ENCODE measurements at places on chromosomes 16 and 17. TPM values are rescaled to one million over a fixed set of nuclear protein-coding genes. Genes with fewer than 3 reads are reported as not detected.

CLEC10A gene
- total RNA-seq: not detected

SMIM5 gene
- 3.8 TPM for total RNA-seq

HYDIN gene
- 8.4 TPM for total RNA-seq

LITAFD gene
- not detected for total RNA-seq

SPIRE2 gene
- total RNA-seq: 13.0 TPM

TMIGD1 gene
- not detected for total RNA-seq

VPS25 gene
- total RNA-seq: 85.2 TPM
